ENCODE measurements at places on chromosomes 7 and 10. TPM values are rescaled to one million over a fixed set of nuclear protein-coding genes. Genes with fewer than 3 reads are reported as not detected.

DNA sequence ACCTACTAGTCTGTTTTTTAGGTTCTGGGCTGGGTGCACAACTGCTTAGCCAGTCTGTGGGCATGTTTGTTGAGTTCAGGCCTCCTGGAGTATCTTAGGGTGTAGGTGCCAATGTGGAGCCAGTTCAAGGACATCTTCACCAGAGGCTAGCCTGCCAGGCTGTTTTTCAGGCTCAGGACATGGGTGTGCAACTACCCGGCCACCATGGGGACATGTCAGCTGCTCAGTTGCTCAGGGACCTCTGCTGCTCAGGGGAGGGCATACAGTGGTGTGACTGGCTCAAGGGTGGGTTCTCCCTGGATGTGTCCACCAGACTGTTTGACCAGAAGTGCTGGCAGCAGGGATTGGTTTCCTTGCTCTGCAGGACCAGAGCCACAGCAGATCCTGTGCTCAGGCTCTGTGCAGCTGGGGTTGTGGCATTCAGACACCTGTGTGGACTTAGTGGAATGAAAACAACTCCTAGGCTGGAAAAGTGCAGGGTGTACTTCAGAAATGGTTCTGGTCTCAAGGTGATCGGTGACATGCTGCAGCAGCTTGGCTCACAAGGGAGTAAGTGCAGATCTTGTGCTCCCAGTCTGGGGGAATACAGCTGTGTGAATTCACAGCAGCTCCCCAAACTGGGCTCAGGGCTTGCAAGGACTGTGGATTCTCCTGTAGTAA, 44.8 kb downstream of the PALS2 start:
- no peak for DNase-seq

DNA sequence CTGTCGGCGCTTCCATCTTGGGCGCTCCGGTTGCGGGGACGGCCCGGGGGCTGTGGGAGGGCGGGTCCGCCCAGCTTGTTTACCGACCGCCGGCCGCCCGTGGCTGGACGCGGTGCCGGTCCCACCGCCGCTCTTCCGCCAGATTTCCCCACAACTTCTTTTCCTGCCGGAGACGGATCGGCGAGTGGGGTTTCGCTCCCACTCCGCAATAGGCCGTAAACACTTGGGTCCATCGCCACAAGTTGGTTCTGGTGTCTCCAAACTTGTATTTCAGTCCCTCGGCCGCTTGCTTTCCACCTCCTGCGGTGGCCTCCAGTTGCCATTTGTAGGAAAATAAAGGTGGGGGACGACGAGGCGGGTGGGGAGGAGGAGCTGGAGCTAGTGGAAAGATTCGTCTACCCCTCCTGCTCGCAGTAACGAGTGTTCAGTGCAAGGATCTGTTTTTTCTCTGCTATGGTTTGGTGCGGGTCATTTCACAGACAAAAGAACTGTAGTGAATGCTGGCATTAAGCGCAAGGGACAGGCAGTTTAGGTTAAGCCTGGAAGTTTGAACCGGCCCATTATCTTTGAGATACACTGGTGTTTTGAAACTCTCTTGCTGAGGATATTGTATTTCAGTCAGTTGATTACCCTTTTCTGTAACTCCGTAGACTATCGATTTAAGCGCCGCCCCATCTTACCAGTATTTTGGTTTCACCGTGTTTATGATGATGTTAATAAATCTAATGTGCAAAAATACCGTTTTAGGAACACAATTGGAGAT, 24.3 kb upstream of the ZRANB1 start:
- DNase-seq: peak; percentile 76

- DNase-seq: peak; percentile 13
Measured at GRCh38 chr7:91265693-91266066, 1.4 kb downstream of the FZD1 start.

GRCh38 chr7:50805447-50806125, 22.9 kb upstream of the GRB10 start:
- DNase-seq: peak; percentile 49

GRCh38 chr7:152590481-152590880, 85.5 kb downstream of the XRCC2 start:
- DNase-seq: no peak

- peak; percentile 21 for DNase-seq
Measured at GRCh38 chr10:124221356-124222317, 128.2 kb upstream of the CHST15 start.

- no peak for DNase-seq
Measured at GRCh38 chr7:158343526-158343925, 244.1 kb downstream of the PTPRN2 start.

GRCh38 chr7:22576612-22577469, 76.9 kb upstream of the STEAP1B start:
- peak; percentile 27 for DNase-seq

DNA sequence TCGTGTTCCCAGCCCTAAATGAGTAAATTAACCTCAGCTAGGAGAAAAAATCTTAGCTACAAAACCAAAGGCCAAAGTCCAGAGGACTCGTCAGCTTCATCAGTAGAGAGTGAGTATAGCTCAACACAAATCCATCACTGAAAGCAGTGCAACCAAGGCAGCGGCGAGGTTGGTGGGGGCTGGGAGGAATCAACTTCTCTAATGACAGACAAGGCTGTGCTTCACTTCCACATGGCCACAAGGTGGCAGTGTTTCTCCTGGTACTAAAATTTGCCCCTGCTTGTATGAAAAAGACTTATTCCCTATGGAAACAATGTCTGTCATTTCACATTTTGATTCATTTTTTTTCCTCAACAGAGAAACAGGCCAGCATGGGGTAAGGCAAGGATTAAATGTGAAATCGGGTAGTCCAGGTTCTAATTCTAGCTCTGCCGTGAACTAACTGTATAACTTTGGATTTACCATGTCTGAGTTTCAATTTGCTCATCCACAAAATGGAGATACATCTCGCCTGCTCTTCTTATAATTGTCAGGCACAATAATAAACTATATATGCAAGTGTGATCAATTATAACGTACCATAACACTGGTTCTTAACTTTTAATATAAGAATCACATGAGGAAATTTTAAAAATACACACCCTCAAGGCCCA, 39.3 kb downstream of the FAS start:
- DNase-seq: peak; percentile 79

The GPRIN2 gene
- not detected for total RNA-seq

The NODAL gene
- total RNA-seq: not detected

The CTAGE15 gene
- not detected for total RNA-seq

The ZFAND4 gene
- total RNA-seq: 7.2 TPM

The GNGT1 gene
- total RNA-seq: not detected

The SPDYE11 gene
- not detected for total RNA-seq
